ENCODE measurements at places on chromosomes 2 and 18.

- DNase-seq, result no peak
Measured at GRCh38 chr2:206045251-206045650, 40.7 kb downstream of the INO80D start.

GRCh38 chr2:241216211-241216761 is 27.8 kb downstream of the ANO7 start:
- no peak for DNase-seq

- DNase-seq, result no peak
Measured at GRCh38 chr2:23690421-23691105, 236.4 kb downstream of the ATAD2B start.

- no peak for DNase-seq
Measured at GRCh38 chr2:215460682-215461382, 25.0 kb upstream of the FN1 start.

DNA sequence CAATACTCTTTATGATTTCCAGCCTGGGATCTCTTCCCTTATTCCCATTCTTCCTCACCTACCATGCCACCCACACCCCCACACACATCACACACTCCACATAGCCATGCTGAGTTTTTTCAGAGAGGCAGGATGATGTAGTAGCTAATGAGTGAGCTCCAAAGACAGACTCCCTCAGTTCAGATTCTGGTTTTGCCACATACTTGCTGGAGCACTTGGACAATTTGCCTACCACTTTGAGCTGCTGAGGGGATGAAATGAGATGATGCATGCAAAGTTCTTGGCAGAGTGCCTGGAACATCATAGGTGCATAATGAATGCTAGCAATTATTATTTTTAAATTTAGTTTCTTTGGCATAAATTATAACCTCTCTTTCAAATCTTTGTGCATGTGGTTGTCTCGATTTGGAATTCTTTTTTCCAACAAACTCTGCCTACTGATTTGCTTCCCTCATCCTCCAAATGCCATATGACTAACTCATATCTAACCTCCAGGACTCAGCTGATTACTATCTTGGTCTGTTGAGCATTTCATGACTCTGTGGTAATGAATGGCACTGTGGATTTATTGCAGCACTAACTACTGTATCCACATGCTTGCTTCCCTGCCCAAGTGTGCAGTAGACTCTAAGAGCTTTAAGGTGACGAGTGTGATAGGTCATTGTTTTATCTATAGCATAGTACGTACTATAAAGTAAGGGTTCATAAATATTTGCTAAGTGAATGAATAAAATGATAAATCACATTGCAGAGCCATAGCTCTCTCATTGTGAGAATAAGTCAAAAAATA is 99.1 kb downstream of the TACR1 start:
- DNase-seq, result no peak

DNA sequence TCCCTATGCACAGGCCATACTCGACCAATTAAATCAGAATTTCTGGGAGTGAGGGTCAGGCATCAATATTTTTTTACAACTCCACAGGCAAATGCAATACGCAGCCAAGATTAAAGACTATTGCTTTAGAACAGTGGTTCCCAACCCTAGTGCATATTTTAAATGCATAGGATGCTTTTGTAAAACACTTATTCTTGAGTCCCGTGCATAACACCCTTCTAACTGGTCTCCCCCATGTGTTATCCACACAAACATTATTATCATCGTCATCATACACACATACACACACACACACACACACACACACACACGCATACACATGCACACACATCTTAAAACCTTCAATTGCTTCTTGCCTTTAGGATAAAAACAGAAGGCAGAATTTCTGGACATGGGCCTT is 145.0 kb upstream of the PELI1 start:
- no peak for DNase-seq

DNA sequence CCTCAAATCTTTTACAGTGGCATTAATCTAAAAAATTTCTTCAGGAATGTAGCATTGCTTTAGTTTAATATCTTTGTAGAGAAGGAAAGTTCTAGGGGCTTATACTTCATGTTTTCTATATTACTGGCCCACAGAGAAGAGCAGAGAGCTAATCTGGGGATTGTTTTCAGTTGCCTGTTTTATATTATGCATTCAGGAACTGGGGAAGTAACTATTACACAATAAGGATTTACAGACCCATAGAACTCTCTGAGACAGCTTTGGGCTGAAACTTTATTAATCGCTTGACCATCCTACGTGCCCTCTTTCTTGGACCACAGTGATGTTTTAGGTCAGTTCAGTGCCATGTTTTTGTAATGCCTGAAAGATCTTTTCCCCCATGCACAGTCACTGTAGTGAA is 29.9 kb downstream of the BIRC6 start:
- no peak for DNase-seq

- DNase-seq, result no peak
Measured at GRCh38 chr2:241866790-241867645, 2.5 kb upstream of the RTP5 start.

DNA sequence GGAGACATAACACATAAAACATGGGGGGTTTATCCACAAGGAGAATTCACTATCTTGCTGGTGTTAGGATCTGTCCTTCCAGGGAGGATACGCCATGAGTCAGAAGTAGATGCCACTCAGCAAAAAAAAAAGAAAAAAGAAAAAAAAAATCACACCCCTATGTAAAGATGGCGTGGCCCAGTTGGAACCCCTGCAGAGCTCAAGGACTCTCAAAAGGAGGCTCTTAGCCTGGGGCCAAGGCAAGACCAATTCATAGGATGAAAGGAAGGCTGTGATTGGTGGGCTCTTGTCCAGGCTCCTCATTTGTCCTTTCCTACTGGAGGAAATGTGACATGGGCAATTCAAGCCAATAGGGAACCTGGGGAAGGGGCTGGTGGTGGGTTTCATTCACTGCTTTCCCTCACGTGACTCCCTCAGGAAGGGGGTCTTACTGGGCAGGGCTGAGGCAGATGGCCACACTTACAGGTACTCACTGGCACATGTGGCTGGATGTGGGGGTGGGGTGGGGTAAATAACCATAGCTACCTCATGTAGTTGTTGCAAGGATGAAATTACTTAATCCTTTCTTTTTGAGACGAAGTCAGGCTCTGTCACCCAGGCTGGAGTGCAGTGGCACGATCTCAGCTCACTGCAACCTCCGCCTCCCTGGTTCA is 38.7 kb upstream of the HAAO start:
- DNase-seq, result no peak

- DNase-seq, result no peak
Measured at GRCh38 chr2:207697411-207697810, 14.0 kb upstream of the CCNYL1 start.

- DNase-seq, result no peak
Measured at GRCh38 chr2:225458431-225459117, 59.1 kb downstream of the NYAP2 start.

DNA sequence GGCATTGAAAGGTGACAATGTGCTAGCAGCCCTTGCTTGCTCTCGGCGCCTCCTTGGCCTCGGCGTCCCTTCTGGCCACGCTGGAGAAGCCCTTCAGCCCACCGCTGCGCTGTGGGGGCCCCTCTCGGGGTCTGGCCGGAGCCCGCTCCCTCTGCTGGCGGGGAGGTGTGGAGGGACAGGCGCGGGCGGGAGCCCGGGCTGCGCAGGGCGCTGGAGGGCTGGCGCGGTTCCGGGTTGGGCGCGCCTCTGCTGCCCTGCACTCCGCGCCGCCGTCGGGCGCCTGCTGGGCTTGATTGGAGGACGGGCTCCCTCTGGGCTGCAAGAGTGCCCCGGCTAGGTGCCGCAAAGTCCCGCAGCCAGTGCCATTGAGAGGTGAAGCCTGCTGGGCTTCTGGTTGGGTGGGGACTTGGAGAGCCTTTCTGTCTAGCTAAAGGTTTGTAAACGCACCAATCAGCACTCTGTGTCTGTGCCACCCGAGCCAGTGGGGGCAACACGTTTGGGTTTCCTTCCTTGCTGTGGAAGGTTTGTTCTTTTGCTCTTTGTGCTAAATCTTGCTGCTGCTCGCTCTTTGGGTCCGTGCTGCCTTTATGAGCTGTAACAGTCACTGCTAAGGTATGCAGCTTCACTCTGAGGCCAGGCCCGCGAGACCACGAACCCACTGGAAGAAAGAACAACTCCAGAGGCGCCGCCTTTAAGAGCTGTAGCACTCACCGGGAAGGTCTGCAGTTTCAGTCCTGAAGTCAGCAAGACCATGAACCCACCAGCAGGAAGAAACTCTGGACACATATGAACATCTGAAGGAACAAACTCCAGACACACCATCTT is 14.8 kb upstream of the IMP4 start:
- no peak for DNase-seq
